ENCODE measurements at places on chromosomes 4 and X.
A peak's percentile ranks its signal among the peaks of the same experiment; 100 is the strongest.

- DNase-seq: peak; percentile 94
Observed at GRCh38 chr4:54231768-54232688, 2.9 kb downstream of the PDGFRA start.

DNA sequence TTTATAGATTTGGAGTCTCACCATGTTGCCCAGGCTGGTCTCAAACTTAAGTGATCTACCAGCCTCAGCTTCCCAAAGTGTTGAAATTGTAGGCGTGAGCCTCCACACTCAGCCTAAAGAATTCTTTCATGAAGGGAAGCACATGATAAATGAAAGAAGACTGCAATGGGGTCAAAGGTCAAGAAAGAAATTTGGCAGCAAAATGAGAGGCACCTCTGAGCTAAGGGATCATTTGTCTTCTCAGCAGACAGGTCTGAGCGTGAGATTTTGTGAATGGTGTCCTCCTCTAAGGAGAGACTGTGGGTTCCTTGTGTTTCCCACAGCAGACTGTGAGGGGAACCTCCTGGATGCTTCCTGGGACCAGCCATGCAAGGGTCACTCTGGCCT lies 57.5 kb upstream of the EGFL6 start:
- DNase-seq: no peak

DNA sequence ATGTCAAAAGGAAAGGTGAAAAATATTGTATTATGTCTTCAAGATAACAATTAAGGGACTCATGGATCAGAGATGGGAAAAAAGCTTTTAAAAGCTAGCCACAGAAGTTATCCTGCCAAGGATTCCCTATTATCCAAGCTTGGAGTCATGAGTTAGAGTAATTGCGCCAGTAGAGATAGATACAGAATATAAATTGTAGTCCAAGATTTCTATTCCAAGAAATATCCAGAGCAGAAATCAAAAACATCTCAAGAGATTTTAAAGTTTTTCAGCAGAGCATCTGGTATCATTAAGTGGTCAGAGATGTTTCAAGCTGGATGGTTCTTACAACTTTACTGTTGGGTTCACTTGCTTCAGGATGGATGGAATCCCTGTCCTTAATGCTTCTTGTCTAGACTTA lies 186.7 kb downstream of the PCDH18 start:
- DNase-seq: no peak

DNA sequence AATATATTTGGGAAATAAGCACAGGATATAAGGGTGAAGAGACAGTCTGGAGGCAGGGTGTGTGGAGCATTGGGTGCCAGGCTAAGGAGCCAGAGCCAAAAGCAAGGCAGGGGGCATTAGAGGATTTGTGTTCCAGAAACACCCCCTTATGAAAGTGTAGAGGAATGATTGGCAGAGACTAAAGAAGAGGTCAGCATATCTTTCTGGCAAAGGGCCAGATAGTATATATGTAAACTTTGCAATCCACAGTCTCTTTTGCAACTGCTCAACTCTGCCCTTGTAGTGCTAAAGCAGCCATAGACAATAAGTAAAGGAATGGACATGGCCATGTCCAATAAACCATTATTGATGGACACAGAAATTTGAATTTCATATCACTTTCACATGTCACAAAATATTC lies 3.6 kb upstream of the SLC9A6 start:
- no peak for DNase-seq

DNA sequence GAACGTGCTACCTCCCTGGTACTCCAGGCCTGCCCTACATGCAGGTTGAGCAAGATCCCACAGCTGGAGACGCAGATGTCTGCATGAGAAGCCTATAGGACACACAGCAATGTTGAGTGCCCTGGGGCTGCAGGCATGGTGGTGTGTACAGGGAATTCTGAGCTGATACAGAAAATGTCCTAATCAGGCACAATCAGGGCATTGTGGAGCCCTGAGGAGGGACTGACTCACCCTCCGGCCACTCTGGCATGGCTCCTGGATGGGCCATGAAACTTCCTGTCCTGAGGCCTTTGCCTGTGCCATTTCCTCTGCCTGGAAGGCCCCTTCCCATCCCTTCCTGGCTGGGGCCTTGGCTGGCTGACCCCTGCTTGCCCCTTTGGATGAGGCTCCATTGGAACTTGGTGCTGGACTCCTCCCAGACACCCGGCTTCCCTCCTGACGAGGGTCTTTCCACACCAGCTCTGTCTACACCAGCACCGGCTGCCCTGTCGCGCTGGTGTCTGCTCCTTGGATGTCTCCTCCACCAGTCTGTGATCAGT lies 16.7 kb upstream of the AFAP1 start:
- no peak for DNase-seq

DNA sequence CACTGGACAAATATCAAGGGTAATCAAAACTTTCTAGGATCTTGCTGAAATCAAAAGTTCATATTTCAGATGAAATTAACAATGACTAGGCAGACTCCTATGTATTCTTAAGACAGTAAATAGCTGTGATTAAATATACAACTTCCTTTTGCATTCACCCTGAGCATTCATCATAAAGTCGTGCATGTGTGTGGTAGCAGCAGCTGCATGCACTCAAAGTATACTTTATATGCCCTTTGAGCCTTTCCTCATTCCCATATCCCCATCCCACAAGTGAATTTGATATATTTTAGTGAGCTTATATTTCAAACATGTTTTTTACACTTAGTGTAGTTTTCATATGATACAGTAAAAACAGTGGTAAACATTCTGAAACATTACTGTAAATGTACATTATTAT lies 959.0 kb downstream of the C4orf33 start:
- no peak for DNase-seq

DNA sequence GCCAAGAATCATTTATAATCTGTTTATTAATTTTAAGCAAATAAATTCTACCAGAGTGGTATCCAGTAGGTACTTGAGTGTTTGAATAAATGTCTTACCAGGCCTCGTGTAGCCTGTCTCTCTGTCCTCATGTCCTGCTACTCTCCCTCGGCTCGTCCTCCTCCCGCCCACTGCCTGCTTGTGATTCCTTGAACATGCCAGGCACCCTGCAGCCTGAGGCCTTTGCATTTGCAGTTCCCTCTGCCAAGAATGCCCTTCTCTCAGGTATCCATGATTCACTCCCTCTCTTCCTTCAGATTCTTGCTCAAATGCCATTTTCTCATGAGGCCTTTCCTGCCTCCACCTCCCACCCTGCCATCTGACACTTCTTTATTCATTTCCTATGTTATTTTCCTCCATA lies 209.7 kb upstream of the PRPS2 start:
- DNase-seq: no peak

DNA sequence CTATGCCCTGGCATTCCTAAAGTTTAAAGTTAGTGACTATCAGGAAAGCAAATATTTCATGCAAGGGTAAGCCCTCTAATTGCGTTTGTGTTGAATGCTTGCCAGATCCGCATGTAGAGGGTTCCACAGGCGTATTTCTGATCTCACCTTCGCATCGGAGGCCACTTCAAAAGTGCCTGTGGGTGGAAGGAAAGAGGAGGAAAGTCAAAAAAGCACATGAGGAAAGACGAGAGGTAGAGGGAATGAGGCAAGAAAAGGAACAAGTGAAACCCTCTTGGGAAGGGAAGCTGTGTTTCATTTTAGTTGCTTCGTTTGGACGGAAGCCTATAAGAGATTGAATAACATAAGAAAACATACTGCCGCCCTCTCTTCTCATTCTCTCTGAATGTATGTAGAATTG lies 628.8 kb downstream of the SPRY1 start:
- no peak for DNase-seq

DNA sequence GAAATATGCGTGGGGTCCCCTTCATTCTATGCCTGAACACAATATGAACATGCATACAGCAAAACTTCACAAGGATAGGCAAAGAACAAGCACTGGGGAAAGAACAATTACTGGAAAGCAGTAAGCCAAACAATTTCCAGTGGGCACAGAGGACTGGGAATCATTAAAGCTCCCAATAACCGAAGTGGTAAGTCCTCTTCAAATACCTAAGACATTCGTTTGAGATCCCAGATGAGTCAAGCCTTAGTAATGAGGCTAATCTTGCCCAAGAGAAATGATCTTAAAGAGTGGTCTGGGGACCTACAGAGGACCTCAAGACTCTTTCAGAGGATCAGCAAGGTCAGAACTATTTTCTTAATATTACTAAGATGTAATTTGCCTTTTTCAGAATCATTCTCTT lies 28.6 kb downstream of the ANAPC10 start:
- no peak for DNase-seq

- DNase-seq: no peak
Observed at GRCh38 chr4:159856451-159856850, 753.6 kb downstream of the RAPGEF2 start.

GRCh38 chrX:74492720-74493201 lies 71.5 kb downstream of the SLC16A2 start:
- DNase-seq: no peak

DNA sequence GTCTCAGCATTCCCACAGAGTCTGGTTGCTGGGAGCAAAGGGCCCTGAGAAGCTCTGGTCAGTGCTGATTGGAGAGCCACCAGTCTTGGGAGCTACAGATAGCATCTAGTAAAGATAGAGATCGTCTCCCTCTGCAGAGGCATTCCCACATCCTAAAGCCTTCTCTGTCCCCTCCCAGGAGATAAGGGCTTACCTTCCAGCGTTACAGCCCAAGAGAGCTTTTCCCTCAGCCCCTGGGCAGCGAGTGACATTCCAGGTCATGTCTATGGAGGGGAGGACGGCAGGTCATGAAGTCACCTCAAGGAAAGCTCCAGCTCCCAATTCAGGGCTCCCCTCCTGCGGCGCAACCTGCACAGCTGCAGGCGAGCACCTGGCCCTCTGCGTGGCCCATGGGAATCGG lies 29.9 kb downstream of the CLDN34 start:
- no peak for DNase-seq

DNA sequence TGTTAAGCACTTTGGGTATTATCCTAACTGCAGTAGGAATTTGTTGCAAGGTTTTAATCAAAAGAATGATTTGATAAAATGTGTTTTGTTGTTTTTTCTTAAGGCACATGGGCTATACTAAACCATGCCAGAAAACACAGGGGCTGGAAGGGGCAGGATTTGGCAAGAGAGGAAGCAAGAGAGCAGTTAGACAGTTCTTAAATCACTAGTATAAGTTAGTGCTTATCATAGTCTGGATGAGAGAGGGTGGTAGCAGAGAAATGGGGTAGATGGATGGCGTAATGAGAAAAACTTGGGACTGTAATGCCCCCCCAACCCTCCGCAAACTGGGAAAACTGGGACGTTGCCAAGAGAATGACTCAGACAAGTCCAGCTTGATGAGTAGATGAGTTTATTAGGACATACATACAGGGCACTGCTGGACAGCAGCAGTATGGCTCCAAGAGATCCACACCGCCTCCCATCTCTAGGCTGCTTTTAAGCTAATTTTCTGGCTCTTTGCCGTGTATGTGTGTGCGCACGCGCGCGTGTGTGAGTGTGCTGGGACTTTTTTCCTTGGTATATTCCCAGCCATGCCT lies 151.5 kb downstream of the PDLIM5 start:
- DNase-seq: no peak

GRCh38 chr4:156792462-156793085 lies 179.0 kb downstream of the PDGFC start:
- DNase-seq: no peak

GRCh38 chr4:101031971-101032370 lies 315.4 kb downstream of the PPP3CA start:
- DNase-seq: no peak

- DNase-seq: no peak
Observed at GRCh38 chrX:41475191-41475590, 28.0 kb downstream of the NYX start.

DNA sequence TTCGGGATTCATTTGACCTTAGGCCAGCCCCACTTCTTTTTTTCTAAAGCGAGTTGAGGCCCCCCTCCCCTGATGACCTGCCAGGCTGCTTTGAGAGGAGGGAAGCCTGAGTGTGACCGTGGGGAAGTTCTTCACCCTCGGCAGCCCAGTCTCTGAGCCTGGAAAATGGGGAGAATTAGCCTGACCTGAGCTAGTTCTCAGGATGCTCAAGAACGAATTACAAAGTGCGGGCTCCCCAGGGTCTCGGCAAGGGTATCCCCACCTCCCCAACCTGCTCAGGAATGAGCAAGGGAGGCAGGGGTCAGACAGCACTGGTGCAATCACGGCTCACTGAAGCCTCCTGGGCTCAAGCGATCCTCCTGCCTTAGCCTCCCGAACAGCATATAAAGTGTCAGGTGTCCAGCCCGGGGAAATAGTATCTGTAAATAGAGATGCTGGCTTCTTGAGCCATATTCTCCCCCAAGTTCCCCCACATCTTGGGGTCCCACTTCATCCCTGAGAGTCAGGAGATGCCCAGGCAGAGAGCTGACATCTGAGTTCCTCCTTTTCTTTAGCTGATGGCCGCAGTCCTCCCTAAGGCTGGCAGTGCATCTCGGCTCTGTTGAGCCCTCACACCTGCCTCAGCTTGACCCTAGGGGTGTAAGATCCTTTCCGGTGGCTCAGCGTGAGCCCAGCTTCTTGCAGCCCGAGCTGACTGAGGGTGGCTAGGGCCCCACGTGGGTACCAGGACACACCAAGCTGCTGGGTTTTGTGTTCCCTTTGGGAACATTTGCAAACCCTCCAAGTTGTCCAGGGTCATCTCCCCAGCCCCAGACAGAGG lies 1.6 kb downstream of the DUSP9 start:
- peak; percentile 64 for DNase-seq

DNA sequence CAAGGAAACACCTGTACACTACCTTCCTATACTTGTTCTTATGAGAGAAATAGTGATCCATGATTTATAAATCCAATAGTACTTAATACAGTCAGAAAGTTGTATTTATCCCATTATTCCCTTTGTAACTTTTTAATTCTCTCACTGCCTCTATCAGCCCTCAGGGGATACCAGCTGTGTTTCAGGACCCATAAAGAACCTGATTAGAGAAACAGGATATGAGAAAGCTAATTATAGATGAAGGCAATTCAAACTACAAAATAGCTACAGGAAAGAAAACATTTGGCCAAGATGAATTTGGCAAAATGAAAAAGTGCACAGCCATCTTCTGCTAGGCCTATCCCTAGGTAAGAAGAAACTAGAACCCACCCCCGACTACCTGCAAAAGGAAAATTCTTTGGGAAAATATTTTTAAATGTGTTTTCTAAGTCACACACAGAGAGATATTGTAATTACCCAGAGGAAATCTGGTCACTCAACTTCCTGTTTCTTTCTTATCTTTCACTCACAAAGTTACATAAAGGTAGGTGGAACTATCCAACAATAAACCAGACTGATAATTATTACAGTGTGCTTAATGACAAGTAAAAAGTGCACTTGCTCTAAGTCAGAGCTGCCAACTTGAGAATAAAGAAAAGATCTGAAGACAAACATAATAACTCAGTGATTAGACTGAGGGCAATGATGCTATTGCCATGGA lies 836.5 kb upstream of the HTR2C start:
- DNase-seq: no peak

DNA sequence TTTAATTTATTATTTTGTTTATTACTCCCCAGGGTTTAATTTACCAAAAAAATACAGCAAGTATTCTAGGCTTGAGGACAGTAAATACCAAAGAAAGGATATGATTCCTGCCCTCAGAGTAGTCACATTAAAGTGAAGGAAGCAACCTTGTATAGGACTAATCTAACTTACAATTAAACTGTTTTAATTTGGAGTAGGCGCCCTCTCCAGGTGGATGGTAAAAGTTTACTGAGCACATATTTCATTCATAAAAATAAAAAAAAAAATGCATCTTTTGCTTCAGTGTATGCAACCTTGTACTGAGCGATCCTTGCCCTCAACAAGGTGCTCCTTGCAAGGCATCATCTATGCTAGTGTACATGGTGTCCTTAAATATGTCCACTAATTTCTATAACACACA lies 72.0 kb upstream of the MAGEB16 start:
- no peak for DNase-seq

GRCh38 chr4:25535278-25535677 lies 120.4 kb upstream of the SLC34A2 start:
- DNase-seq: no peak

- no peak for DNase-seq
Observed at GRCh38 chrX:1172496-1172895, 40.0 kb downstream of the CRLF2 start.

- DNase-seq: peak; percentile 19
Observed at GRCh38 chr4:10530137-10530786, 73.0 kb upstream of the ZNF518B start.

All from lower leg skin (tissue), 4 donors.